ENCODE measurements at places on chromosomes 3 and 15.

- DNase-seq = no peak
These were observed 102.5 kb downstream of the ZMAT3 start for GRCh38 chr3:178969004-178969700.

DNA sequence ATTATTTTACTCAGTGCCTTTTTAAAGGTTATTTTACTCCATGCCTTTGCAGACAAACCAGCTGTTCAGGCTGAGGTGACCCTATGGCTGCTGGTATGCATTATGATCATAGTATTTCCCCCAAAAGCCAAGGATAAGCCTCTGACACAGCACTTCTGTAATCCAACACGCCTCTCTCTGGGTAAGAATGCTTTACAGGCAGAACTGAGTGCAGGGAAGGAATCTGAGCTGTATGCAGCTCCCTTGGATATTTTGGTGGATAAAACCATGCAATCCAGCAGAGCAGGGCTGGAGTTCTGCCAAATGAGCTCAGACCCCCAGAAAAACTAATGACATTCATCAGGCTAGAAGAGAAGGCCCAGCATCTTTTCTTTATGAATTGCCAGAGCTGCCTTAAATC, 11.7 kb upstream of the MAP1A start:
- no peak for DNase-seq

DNA sequence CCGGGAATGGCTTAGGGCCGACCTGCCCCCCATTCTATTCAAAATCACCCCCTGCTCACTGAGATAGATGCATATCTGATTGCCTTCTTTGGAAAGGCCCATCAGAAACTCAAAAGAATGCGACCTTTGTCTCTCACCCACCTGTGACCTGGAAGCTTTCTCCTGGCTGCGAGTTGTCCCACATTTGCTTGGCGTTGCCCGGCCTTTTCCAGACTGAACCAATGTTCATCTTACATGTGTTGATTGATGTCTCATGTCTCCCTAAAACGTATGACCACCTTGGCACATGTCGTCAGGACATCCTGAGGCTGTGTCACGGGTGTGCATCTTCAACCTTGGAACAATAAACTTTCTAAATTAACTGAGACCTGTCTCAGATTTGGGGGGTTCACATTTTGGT, 3.4 kb upstream of the MUC20 start:
- DNase-seq = no peak

- DNase-seq = peak; percentile 38
These were observed 95.7 kb downstream of the LINGO1 start for GRCh38 chr15:77537006-77537405.

DNA sequence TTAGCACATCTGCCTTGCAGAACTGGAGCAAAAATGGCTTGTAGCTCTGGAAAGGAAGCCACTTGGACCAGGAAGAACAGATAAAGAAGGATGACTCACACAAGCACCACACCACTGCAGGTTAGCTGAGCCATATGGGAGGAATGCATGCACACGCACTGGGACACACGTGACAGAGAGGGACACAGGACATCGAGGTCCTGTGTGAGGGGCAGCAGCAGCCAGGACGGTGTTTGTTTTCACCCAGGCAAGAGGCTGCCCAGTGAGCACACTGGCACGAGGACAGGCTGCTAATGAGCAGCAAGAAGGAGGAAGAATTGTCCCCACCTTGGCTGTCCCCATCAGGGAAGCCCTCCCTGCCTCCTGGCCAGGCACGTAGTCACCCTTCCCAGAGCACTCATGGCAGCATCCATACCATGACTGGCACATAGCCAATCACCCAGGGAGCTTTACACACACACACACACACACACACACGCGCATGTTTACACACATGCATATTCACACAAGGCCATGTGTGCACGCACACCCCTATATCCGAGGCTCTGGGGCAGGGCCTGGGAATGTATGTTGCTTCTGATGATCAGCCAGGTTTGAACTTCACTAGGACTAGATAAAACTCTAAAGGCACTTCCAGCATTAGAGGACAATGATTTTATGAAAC, 24.0 kb upstream of the SPTBN5 start:
- peak; percentile 49 for DNase-seq

DNA sequence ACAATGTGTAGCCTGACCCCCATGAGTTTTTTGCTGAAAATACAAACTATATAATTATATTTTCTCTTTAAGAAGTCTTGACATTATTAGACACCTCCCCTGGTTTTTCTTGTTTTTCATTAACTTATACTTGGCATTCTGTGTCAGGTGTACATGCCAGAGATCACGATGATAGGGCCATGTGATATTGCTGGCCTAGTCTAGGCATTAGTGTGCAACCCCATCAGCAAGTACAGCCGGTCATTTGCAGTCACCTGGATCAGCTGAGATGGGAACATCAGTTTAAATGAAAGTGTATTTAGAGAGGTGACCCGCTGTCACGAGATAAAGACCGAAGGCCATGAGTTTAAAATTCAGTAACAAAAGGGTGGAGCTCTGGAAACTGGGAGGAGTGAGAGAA, 12.6 kb upstream of the SPPL2A start:
- no peak for DNase-seq

GRCh38 chr15:60356832-60357231, 41.0 kb downstream of the ANXA2 start:
- DNase-seq = no peak

DNA sequence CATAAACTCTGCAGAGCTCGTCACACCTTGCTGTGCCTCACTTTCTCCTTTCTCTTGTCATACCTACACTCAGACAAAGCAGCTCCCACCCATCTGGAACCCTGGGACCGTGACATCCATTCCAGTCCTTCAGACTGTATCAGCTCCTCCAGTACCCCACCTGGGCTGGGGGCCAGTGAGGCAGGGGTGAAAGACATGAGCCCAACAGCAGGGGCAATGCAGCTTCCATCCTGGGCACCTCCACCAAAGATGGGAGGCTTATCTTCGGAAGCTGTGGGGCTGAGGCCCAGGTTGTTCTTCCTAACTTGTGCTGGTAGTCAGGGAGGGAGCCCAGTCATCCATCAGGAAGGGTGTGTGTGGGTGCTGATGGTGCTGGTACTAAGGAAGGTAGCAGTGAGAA, 109.2 kb downstream of the EEFSEC start:
- no peak for DNase-seq

DNA sequence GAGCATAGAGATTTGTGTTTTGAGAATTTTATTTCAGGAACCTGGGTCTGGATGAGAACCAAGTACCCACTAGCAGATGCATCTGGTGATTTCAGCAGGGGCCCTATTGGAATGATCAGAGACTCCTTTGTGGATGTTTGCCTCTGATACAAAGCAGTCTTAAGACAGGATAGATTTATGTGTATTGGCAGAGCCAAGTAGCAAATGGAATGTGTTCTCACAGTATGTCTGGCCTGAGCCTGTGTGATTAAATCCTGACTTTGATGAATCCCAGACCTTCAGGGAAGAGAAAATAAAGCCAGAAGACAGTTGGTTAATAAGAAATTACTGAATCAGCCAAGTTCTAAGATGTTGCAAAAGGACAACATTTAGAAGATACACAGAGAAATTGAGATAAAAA, 755.5 kb upstream of the SEMA6D start:
- DNase-seq = no peak

GRCh38 chr15:80803580-80804525, 24.7 kb downstream of the CEMIP start:
- no peak for DNase-seq

- DNase-seq = no peak
These were observed 207.8 kb downstream of the THSD4 start for GRCh38 chr15:71323082-71323481.

DNA sequence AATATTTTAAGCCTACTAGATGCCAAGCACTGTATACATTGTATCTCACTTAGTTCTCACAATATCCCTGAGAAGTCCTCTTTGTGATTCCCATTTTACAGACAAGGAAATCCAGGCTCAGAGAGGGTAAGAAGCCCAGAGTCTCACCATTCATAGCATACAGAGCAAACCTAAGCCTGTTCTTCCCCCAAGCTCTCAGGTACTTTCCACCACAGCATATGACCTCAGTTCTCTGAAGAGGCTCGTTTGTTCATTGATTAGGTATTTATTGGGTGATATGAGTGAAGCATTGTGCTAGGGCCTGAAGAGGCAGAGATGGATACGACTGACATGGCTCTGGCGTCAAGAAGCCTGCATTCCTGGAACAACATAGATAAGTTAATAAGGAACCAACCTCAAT, 310.9 kb upstream of the UMPS start:
- DNase-seq = no peak

- DNase-seq = no peak
These were observed 523.2 kb downstream of the OTOL1 start for GRCh38 chr3:162019817-162020216.

DNA sequence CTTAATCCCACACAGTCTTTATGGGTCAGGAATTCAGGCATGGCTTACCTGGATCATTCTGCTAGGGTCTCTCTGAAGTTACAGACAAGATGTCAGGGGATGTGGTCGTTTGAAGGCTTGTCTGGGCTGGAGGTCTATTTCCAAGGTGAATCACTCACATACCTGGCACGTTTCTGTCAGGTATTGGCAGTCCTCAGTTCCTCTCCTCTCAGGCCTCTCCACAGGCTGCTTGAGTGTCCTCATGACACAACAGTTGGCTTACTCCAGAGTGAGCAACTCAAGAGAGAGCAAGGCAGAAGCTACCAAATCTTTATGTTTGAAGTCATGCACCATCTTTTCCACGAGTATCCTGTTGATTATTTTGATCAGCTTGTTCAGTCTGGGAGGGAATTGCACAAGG, 43.9 kb upstream of the PARP14 start:
- no peak for DNase-seq

- no peak for DNase-seq
These were observed 238.7 kb downstream of the CHST2 start for GRCh38 chr3:143358155-143358792.

DNA sequence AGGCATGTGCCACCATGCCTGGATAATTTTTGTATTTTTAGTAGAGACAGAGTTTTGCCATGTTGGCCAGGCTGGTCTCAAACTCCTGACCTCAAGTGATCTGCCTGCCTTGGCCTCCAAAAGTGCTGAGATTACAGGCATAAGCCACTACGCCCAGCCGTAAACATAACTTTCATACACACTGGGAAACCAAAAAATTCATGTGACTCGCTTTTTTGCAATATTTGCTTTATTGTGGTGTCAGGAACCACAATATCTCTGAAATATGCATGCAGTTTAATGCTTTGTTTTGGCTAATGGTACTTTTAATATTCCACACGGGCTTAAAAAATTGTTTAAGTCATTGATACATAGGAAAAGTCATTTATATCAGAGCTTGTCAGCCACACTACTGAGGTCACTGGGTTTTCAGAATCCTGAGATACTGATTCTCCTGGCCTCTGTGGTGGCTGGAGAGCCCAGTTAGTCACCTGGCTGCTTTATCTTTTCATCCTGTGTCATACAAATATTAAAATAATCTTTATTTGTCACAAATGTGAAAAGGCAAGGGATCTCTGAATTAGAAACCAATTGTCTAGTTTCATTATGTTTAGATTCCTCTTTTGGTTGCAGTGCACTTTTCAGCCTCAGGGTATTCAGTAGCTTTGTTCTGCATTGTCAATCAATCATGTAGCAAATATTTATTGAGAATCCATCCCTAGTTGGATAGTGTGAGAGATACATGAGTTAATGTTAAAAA, 10.0 kb downstream of the TMEM62 start:
- no peak for DNase-seq

- DNase-seq = no peak
These were observed 133.1 kb downstream of the DIPK2A start for GRCh38 chr3:144104679-144105078.

- DNase-seq = no peak
These were observed 10.1 kb downstream of the CLDND1 start for GRCh38 chr3:98512576-98512975.

GRCh38 chr3:117322866-117323265, 613.3 kb downstream of the TUSC7 start:
- DNase-seq = no peak

DNA sequence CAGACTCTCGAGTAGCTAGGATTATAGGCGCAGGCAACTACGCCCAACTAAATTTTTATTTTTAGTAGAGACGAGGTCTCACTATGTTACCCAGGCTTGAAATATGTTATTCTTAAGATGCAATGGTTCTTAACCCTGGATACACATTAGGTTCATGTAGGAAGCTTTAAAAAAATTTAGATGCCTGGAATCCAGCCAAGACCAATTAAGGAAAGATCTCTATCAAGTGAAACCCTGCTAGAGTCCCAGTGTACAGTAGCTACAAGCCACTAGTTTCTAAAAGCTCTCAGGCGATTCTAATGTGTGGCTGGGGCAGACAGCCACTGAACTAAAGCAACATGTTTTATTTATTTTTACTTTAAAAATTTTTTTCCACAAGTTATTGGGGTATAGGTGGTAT, 33.2 kb downstream of the TRIM69 start:
- DNase-seq = no peak

DNA sequence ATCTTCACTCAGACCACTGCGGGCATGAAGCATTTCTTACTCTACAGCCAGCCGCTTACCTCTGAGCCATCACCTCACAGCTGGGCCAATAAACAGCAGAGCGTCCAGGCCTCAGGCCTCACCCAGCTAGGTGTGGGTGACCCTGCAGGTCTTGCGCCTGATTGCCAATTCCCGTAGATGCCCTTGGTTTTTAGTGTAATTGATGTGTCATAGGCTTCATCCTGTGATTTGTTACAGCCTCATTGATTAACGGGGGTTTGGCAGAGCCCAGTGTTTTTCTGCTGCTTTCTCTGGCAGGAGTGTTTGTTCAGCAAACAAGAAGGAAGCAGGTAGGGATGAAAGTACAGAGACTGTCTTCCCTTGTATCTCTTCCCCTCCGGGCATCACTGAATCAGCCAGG, 49.6 kb upstream of the BNIP2 start:
- no peak for DNase-seq

GRCh38 chr15:61748529-61748928, 311.7 kb downstream of the VPS13C start:
- no peak for DNase-seq

DNA sequence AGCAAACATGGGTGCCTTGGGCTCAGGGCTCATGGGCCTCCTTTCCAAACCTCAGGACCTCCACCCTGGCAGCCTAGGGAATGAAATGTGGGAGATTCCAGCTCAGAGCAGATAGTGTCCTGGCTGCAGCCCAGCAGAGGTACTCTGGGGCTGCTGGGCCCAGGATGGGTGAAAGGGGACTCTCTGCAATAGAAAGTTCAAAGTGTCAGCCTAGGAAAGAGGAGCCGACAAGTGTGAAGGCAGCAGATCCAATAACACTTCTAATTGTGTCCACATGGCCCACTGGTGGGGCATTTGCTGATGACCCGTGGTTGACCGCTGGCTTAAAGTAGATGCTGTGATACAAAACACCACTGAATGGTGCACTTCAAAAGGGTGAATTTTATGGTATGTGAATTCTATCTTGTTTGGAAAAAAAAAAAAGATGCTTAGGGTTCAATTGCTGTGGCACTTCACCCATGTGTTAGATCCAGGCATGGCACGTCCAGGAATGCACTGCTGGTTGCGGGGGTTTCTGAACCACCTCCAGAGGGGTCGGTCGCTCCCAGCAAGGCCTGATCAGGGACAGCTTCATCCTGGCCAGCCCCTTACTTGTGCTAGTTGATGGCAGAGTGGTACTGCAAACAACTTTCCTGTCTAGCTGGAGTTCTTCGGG, 20.9 kb downstream of the AMOTL2 start:
- peak; percentile 50 for DNase-seq
